ENCODE measurements at places on chromosomes 12 and 14.
A peak's percentile ranks its signal among the peaks of the same experiment; 100 is the strongest.

DNA sequence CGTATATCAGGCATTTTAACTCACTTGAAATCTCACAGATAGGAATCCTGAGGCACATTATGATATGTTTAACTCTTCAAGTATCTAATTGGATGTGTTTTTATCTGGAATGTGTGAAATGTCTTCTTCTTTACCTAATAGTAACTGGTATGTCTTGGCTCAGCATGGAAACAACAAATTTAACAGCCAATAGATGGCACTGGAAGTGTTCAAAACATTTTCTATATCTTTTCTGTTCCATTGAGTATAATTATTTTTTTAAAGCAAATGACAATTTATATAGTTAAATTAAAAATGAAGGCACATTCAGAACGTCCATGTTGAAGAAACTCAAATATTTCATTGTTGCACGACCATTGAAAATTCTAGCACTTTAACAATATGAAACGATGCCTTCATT is 164.6 kb upstream of the SLC16A7 start:
- no peaks in the 10 kb centered on the region for H3K4me1 ChIP-seq
- H3K27ac ChIP-seq: no peak overlapping the region
- H3K4me3 ChIP-seq: no peak overlapping the region
- no peaks in the 10 kb centered on the region for H3K27me3 ChIP-seq
- no peak for DNase-seq

DNA sequence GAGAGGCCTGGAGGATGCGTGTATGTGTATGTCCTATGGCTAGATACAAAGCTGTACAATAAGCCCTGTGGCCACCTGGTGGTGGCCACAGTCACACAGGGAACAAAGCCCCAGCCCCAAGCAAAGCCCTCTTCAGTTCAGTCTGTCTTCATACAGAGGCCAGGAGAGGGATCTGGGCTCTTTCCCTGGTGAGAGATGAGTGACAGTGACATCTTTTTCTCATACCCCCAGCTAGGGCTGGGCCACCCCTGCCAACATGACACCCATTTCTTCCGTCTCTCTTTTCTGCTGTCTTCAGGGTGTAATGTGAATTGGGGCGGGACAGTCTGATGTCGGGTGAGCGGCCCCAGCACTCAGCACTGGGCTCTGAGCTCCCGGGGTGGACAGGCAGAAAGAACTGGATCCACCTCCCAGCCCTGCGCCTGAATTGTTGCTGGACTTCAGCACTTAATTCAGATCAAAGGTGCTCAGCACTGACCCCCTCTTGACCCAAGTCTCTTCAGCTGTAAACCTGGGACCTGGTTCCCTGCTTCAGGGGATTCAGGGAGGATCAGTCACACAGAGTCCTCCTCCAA is 59.8 kb downstream of the SERPINA3 start:
- no peak overlapping the region for H3K4me3 ChIP-seq
- H3K4me1 ChIP-seq: no peaks in the 10 kb centered on the region
- DNase-seq: no peak
- no peaks in the 10 kb centered on the region for H3K27me3 ChIP-seq
- H3K36me3 ChIP-seq: no peaks in the 10 kb centered on the region

GRCh38 chr14:92582706-92583452 is 69.3 kb downstream of the RIN3 start:
- no peak for DNase-seq
- peaks cover 49% of the 10 kb centered on the region for H3K4me1 ChIP-seq
- no peaks in the 10 kb centered on the region for H3K36me3 ChIP-seq
- H3K4me3 ChIP-seq: no peak overlapping the region
- no peak overlapping the region for H3K27ac ChIP-seq
- H3K27me3 ChIP-seq: no peaks in the 10 kb centered on the region

DNA sequence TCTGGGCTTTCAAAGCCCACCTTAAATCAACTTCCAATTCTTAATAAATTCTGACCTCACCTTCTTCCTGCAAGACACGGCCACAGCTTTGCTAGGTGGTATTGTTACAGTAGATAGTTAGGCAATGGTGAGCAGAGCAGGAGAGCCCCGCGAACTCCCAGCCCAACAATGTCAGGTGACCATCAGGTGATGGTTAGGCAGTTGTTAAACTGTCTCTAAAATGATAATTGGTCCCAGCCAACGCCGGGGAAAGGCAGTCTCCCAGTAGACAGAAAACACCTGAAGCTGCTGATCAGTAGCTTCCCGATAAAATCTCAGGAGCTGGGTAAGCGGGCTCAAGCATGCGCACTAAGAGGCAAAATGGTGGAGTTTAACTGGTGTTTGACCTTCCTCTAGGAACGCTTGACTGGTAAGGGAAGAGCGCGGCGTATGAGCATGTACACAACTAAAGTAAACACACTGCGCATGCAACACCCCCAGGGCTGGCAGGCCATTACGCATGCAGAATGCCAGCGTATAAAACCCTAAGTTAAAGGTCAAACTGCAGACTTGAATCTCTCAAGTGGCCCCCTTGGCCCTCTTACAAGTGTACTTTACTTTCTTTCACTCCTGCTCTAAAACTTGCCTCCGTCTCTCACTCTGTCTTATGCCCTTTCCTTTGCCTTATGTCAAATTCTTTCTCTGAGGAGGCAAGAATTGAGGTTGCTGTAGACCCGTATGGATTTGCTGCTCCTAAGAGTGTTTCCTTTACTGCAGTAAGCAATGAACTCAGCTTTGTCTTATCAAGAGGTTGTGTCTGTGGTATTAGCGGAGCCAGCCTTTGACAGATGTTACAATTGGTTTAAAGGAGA is 113.5 kb downstream of the C12orf75 start:
- H3K4me1 ChIP-seq: no peaks in the 10 kb centered on the region
- H3K4me3 ChIP-seq: no peak overlapping the region
- no peak overlapping the region for H3K27ac ChIP-seq
- H3K36me3 ChIP-seq: no peaks in the 10 kb centered on the region
- peaks cover 3% of the 10 kb centered on the region for H3K27me3 ChIP-seq

DNA sequence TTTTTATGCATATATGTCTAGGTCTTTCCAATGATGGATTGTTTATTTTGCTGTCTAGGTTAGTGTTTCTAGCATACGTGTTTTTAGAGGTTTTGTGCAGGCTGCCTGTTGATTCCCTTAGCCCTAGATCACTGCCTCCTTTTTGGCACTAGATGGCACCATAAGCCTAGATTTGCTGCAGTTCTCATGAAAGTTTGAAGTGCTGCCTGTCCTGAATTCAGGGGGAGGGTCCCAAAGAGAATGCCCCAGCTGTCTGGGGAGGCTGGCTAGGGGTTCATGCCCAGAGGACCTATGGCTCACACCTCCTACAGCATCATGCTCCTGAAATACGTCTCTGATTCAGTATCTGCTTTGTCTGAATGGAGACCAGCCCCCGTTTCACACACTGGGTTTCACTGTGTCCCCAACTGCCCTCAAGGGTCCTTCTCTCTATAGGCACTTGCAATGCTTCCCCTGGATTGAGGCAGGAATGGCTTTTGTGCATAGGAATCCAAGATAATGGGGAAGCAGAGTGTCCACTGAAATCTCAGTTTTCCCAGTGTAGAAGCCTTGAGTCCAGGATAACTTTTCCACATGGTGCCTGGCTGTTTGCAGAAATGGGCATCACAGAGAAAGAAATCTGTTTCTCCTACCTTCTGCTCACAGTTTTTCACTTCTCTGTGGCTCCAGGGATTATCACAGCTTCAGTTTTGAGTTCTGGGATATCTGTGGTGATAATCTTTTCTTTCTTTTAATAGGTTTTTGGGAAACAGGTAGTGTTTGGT is 14.2 kb upstream of the TXNRD1 start:
- no peak overlapping the region for H3K27ac ChIP-seq
- H3K4me1 ChIP-seq: peaks cover 3% of the 10 kb centered on the region
- DNase-seq: peak; percentile 26

GRCh38 chr14:93923626-93924025 is 3.5 kb upstream of the FAM181A start:
- H3K36me3 ChIP-seq: no peaks in the 10 kb centered on the region
- H3K27me3 ChIP-seq: no peaks in the 10 kb centered on the region
- H3K4me1 ChIP-seq: no peaks in the 10 kb centered on the region
- no peak overlapping the region for H3K27ac ChIP-seq

GRCh38 chr12:66398931-66399910 is 96.9 kb downstream of the HELB start:
- no peak for DNase-seq
- H3K4me1 ChIP-seq: no peaks in the 10 kb centered on the region
- H3K27me3 ChIP-seq: peaks cover 7% of the 10 kb centered on the region
- no peaks in the 10 kb centered on the region for H3K36me3 ChIP-seq
- no peak overlapping the region for H3K27ac ChIP-seq
- no peak overlapping the region for H3K4me3 ChIP-seq

DNA sequence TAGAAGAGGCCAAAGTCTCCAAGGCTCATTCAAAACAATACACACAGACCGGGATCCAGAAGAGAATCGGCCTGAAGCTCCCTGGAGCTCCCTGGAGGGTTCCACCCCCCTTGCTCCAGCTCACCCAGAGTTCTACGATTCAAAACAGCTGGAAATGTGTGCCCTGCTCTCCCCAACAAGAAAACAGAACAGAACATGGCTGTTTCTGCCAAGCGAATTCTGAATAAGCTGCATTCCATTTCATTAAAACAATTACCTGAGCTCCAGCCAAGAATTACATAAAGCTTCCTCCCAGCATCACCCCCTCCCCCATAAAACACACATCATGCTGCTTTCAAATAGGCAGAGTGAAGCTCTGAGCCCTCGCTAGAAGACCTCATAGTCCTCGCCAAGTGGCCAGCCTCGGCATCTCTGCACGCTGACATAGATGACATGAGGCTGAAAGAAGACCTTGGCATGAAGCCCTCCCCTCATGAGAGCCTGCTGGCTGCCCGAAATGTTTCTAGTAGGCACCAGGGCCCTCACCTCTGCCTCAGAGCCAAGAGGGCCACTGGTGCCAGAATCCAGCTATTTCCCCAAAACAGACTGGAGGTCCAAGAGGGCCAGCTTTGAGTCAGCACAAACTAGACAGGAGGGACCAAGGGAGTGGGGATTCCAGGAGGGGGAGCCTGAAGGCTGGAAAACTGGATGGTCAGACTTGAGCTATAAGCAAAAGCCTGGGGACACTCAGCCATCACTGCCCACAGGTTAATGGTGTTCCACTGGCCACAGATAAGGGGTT is 8.3 kb downstream of the PXN start:
- no peaks in the 10 kb centered on the region for H3K27me3 ChIP-seq
- peak overlapping the region; percentile 37 for H3K27ac ChIP-seq
- H3K4me3 ChIP-seq: no peak overlapping the region

DNA sequence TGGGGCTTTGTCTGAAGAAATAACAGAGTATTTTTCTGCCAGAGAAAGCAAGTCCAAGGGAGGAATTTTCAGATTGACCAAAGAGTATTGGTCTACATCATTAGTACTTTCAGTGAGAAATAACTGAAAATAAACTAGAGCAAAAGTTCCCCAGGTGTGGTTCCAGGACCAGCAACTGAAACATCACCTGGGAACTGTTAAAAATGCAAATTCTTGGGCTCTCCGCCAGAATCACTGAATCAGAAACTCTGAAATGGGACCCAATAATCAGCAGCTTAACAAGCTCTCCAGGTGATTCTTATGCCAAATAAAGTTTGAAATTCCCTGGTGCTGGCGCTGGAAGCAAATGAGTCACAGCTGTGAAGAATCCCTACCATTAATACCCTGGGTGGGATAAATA is 52.1 kb downstream of the EIF2S3B start:
- peaks cover 2% of the 10 kb centered on the region for H3K4me1 ChIP-seq
- H3K4me3 ChIP-seq: no peak overlapping the region
- no peaks in the 10 kb centered on the region for H3K36me3 ChIP-seq

GRCh38 chr12:104026841-104027599 is 23.0 kb downstream of the GLT8D2 start:
- no peak overlapping the region for H3K27ac ChIP-seq
- H3K4me3 ChIP-seq: no peak overlapping the region
- H3K36me3 ChIP-seq: no peaks in the 10 kb centered on the region
- H3K4me1 ChIP-seq: no peaks in the 10 kb centered on the region
- no peaks in the 10 kb centered on the region for H3K27me3 ChIP-seq

- DNase-seq: no peak
- H3K36me3 ChIP-seq: no peaks in the 10 kb centered on the region
- no peaks in the 10 kb centered on the region for H3K4me1 ChIP-seq
- no peak overlapping the region for H3K27ac ChIP-seq
- H3K4me3 ChIP-seq: no peak overlapping the region
Observed at GRCh38 chr12:20375560-20375959, 7.2 kb downstream of the PDE3A start.

DNA sequence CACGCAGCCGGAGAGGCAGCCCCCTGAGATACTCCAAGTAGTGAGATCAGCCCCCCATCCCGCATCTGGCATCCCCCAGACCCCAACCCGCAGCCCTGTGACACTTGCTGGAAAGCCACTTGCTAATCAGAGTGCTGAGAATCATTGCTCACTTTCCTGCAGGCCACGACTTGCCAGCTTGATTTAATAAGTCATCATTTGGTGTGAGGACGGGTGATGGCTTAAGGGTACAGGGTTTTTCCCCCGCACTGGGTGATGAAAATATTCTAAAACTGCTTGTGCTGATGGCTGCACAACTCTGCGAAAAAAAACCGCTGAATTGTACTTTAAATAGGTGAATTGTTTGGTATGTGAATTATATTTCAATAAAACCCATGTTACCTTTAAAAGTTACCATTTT is 171.2 kb downstream of the FOXN3 start:
- H3K27me3 ChIP-seq: no peaks in the 10 kb centered on the region
- no peaks in the 10 kb centered on the region for H3K36me3 ChIP-seq
- peaks cover 6% of the 10 kb centered on the region for H3K4me1 ChIP-seq
- no peak for DNase-seq
- no peak overlapping the region for H3K27ac ChIP-seq
- H3K4me3 ChIP-seq: no peak overlapping the region

DNA sequence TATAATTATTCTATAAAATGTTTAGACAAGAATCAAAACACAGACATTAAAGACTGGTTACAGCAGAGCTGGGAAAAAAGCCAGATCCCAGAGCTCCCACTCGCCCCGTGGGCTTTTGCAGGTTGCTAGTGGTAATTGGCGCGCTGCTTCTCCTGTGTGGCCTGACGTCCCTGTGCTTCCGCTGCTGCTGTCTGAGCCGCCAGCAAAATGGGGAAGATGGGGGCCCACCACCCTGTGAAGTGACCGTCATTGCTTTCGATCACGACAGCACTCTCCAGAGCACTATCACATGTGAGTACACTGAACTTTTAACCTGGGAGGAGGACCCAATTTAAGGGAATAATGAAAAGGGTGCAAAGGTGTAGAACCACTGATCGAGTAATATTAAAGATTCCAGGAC is 7.5 kb downstream of the TMEM52B start:
- H3K36me3 ChIP-seq: no peaks in the 10 kb centered on the region
- H3K4me1 ChIP-seq: no peaks in the 10 kb centered on the region
- DNase-seq: no peak
- no peak overlapping the region for H3K4me3 ChIP-seq
- no peak overlapping the region for H3K27ac ChIP-seq

DNA sequence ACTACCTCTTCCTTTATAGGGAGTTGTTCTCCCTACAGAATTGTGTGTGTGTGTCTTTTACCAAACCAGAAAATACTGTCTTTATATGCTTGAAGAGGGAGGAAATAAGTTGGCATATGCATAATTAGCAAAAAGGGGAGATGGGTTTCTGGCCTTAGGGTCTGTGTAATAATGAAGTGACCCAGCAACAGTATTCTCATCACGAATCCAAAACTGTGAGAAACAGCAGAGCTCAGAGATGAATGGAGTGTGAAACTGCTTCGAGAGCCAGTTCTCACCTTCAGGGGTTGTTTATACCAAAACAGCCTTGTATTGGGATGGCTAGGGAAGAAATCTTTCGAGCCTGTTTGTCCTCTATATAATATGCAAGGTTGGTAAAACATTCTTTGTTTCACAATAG is 227.5 kb downstream of the MON2 start:
- no peaks in the 10 kb centered on the region for H3K27me3 ChIP-seq
- H3K27ac ChIP-seq: no peak overlapping the region
- H3K36me3 ChIP-seq: no peaks in the 10 kb centered on the region
- no peak overlapping the region for H3K4me3 ChIP-seq
- DNase-seq: no peak

Data from effector memory CD4-positive, alpha-beta T cell (primary cell).